Urothelium cell line (cell line): ENCODE measurements at places on chromosomes 3 and 15.

- DNase-seq = no peak
These were observed 113.2 kb downstream of the DNAJB8 start for GRCh38 chr3:128353361-128353965.

DNA sequence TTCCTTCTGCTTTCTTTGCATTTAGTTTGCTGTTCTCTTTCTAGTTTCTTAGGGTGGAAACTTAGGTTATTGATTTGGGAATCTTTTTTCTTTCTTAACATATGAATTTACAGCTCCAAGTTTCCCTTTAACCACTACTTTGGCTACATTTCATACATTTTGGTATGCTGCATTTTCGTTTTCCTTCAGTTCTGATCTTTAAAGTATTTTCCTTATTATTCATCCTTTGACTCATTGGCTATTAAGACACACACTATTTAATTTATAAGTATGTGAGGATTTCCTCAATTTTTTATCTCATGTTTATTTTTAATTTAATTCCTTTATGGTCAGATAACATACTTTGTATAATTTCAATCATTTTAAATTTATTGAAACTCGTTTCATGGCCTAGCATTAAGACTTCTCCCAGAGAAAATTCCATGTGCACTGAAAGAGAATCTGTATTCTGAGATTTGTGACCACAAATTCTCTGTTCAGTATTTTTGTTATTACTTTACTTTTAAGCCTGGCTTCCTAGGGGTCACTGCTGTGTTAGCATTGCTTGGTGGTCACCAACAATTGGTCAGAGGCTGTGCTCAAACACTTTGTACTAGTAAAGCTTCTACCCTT lies 87.7 kb downstream of the CFAP20DC start:
- DNase-seq = no peak

DNA sequence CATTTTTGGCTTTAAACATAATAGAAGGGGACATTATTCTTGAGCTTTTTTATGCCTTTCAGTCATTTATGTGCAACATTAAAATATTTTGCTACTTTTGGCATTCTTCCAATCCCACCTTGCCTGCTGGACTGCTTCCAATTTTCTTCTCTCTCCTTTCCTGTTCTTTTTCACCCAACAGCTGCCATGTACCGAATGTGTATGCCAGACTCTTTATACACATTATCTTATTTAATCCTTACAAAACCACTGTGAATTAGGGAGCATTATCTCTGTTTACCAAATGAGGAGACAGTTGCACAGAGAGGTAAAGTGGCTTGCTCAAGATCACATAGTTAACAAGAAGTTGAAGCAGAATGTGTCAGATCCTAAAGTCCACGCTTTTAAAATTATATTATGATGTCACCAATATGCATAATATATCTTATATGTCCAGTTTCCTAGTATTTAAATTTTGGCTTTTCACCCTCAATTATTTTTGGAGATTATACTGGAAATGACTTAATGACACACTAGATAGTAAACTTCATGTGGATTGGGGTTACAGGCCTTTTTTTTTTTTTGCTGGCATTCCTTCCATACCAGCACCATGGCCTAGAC lies 231.5 kb downstream of the THRB start:
- no peak for DNase-seq

GRCh38 chr3:95627293-95627692 lies 1187.1 kb upstream of the EPHA6 start:
- DNase-seq = no peak

DNA sequence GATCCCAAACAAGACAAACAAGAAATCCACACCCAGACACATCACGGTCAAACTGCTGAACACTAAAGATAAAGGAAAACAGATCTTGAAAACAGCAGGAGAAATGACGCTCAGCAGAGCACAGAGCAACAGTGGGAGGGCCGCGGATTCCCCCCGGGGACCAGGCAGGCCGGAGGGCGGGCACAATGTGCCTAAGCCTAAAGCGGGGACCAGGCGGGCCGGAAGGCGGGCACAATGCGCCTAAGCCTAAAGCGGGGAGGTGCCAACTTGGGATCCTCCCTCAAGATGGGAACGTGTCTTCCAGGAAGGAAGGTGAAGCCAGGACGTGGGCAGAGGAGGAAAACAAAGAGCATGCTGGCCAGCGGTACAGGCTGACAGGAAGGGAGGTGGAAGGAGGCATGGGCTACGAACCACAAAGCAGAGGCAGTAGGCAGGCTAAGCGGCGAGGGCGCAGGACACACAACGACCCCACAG lies 31.1 kb downstream of the CYFIP1 start:
- DNase-seq = no peak

- DNase-seq = no peak
These were observed 14.5 kb downstream of the CORO2B start for GRCh38 chr15:68593341-68593740.

- no peak for DNase-seq
These were observed 12.4 kb upstream of the IREB2 start for GRCh38 chr15:78425643-78426042.

DNA sequence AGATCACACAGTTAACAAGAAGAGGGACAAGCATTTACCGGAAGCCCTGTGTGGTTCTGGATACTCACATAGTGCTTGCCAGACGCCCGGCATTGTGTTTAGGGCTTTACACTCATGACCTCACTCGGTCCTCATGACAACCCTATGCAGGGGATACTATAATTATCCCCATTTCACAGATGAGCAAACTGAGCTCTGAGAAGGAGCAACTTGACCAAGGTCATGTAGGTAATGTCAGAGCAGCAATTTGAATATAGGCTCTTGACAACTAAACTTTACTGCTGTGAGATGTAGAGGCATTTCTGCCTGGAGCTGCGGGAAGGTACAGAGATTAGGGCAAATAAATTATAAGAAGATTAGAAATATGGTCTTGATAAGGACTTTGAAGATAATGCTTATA lies 70.0 kb downstream of the SAMMSON start:
- no peak for DNase-seq

GRCh38 chr3:112884678-112885290 lies 38.1 kb upstream of the CD200R1L start:
- DNase-seq = no peak

DNA sequence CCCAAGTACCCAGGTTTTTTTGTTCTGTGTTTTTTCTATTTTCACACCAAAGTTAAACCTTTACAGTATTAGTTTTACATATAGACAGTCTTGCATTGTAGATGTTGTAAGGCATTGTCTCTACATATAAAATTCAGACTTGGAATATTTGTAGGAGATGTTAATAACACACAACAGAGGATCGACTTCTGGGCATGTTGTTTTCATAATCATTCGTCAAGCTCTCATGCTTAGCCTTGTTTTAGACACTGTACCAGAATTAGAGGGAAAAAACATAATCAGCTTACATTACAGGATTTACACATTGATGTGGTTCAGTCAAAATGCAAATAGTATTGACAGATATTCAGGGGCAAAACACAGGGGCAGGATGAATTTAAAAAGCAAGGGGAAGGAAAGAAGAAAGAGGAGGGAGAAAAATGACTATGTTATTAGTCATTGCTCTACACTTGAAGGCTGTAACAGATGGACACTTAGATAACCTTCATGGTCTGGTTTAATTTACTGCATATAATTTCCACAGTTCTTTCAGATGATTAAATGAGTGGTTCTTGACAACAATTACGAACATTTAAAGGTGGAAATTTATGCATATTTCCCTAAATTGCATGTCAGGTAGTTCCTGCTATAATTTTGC lies 7.5 kb downstream of the CMSS1 start:
- peak; percentile 37 for DNase-seq

DNA sequence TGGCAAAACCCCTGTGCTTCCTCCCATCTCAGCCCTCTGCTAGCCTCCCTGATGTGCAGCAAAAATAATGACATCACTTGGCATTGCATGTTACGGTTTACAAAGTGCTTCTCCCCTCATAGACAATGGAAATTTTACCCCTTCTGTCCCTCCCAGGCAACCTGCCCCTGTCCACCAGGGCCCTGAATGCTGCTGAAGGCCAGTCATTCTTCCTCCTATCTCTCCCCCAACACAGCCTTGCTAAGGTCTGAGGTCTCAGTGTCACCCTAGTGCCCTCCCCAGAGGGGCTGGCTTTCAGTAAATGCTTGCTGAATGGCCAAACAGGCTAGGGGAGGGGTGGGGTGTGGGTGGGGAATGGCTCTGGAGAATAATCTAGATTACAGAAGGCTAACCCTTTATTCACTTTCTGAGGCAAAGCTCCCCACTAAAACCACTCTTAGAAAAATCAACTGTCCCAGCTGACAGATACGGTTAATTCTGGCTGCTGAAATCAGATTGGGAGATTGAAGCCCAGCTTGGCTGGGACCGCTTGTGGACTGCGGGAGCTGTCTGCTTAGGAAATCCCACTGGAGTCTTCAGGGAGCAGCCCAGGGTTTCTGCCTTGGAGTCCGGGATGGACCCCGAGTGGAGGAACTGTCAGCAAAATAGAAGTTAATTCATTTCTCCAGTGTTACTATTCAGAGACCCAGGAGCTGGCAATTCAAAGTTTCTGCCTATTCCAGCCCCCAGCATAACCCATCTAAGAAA lies 22.9 kb downstream of the ANP32A start:
- no peak for DNase-seq

DNA sequence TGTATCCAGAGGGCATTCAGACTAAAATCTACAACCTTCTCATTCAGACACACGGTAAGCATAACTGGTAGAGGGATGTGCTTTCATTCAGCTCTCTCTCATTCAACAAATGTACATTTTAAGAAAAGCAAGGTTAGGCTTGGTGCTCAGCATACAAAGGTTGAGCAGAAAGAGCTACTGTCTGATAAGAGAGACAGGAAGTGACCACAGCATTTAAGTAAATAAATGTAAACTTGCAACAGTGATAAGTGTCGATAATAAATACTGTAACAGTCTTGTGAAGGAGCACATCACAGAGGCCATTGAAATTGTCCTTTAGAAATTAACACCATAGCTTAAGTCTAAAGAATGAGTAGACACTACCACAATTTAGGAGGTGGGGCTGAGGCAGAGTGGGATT lies 3.4 kb downstream of the CD96 start:
- DNase-seq = no peak

- DNase-seq = peak; percentile 84
These were observed at the start of gene TM4SF1 for GRCh38 chr3:149377408-149378364. TM4SF1 (minus strand) TSS chr3:149377649; CDS start chr3:149377547, 102 bp downstream.

GRCh38 chr3:144381607-144382006 lies 410.0 kb downstream of the DIPK2A start:
- DNase-seq = no peak

DNA sequence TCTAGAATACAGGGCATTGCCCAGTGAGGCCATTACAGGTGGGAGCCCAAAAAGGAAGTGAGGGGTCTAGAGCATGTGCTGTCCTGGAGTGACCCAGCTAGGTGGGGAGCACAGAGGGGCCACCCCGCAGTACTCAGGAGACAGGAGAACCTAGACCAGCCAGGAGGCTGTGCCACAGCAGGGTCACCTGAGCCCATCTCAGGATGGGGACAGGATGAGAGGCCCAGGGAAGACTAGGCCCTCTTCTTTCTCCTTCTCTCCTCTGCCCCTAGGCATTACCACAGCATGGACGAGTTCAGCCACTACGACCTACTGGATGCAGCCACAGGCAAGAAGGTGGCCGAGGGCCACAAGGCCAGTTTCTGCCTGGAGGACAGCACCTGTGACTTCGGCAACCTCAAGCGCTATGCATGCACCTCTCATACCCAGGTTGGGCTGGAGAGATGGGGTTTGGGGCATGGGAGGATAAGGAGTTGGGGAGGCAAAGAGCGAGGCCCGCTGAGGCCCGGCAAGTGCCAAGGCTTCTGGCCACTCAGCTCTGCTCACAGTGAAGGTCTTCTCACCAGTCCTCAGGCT lies 20.6 kb downstream of the LOXL1 start:
- DNase-seq = no peak

DNA sequence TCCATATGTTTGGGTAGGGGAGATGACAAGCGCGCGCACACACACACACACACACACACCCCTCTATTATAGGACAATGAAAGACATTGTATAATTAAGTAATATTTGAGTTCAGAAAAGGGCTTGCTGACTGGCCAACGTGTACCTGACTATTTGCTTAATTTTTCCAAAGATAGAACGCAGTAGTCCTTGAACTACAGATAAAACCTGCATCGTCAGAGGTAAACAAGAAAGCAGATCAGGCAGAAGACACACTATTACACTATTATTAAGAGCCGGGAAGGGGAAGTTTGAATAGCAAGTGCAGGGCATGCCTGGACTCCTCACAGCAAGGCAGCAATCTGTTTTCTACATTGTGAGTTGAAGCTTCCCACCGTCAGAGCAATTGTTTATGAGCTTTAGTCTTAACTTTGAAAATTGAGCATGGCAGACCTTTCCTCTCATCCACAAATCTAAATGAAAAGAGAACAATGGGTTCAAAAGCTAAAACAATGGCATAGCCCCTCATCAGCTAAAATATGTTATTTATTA lies 427.7 kb downstream of the GABRG3 start:
- DNase-seq = no peak

DNA sequence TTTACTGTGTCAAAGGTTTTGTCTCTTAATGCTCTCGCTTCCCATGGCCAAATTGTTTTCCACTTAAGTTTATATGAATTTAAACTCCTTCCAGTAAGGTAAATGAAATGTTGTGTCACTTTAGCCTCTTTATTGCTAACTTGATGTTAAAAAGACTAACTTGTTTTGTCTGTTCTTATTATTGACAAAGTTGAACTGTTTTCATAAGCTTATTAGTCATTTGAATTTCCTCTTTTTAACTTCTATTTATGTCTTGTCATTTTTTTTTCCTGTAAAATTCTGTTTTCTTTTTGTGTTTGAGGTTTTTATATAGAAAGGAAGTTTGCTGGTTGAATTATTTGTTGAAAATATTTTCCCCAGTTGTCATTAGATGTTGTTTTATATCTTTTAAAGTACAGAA lies 25.8 kb downstream of the FAM98B start:
- DNase-seq = no peak

DNA sequence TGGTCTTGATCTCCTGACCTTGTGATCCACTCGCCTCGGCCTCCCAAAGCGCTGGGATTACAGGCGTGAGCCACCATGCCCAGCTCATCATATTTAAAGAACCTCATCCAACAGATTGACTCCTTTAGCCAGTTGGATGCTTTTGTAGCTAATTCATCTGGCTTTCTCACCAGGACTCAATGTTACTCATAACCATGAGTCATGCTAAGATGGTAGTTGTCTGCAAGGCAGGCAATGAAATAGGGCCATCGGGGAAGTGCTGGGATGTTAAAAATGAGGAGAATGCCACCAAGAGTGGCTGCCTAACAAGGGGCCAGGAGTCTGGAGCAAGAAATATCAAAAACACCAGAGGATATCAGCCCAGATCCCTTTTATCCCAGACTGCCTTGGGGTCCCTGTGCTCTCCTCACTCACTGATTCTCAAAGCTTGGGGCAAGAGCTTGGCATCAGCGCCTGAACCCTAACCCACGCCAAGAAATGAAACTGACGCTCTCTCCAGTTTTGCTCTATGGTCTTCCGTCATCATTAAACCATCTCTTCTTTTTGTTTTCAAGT lies 7.4 kb upstream of the PCOLCE2 start:
- DNase-seq = peak; percentile 35

GRCh38 chr3:37912052-37912733 lies 50.5 kb downstream of the CTDSPL start:
- no peak for DNase-seq
